Activated CD4-positive, alpha-beta T cell treated with anti-CD3 and anti-CD28 coated beads, Interleukin-2, amount 50 U/mL, for 16 hours (primary cell): ENCODE measurements at places on chromosomes 6 and 20.

DNA sequence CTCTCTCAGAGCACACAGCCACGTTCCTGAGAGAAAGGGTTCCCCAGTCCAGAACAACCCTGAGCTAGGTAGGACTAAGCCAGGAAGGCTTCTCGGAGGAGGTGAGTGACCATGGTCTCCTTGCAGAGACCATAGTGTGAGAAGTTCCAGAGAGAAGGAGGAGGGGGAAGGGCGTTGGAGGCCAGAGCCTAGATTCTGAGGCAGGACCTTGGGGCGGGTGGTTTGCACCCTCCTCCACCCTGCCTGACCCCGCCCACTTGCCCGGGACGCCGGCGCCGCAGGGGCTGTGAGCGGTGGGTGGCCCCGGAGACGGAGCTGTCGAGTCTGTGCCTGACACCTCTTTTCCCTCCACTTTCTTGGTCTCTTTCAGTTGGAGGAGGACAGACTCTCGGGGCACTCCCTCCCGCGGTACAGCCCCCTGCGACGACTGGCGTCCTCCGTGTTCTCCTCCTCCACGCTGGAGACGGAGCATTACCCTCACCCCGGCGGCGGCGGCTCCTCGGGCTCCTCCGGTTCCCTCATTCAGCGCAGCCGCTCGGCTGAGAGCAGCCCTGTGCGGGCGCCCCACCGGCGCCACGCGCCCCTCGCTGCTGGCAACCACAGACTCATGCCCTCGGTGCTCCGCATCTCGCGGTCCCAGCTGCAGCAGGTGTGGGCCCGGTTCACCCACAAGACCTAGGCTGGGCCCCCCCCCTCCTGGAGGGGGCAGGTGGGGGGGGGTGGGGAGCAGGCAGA, 26.2 kb downstream of the TTBK1 start:
- peak; percentile 10 for DNase-seq

DNA sequence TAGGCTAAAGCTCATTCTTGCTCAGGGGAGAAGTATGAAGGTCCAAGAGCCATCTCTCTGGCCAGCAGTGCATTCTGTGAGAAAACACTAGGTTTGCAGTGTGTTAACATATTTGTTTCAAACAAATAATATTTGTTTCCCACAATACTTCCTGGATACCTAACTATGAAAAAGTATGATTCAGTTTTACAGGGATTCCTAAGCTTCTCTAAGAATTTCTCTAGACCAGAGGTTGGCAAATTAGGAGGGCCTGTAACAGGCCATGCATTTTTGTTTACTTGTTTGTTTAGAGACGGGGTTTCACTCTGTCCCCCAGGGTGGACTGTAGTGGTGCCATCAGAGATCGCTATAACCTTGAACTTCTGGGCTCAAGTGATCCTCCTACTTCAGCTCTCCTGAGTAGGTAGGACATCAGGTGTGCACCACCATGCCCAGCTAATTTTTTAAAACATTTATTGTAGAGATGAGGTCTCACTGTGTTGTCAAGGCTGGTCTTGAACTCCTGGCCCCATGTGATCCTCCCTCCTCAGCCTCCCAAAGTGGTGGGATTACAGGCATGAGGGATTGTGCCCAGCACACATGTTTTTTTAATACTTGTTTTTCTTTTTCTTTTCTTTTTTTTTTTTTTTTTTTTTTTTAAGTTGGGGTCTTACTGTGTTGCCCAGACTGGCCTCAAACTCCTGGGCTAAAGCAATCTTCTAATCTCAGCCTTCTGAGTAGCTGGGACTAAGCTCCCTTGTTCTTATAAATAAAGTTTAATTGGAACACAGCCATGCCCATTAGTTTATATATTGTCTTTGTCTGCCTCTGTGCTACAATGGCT, 71.7 kb downstream of the ADGRG6 start:
- no peak for DNase-seq

- DNase-seq, result no peak
These were observed 30.2 kb downstream of the INSM1 start for GRCh38 chr20:20398123-20398522.

GRCh38 chr6:141097471-141097870, 1035.3 kb upstream of the GJE1 start:
- DNase-seq, result no peak

DNA sequence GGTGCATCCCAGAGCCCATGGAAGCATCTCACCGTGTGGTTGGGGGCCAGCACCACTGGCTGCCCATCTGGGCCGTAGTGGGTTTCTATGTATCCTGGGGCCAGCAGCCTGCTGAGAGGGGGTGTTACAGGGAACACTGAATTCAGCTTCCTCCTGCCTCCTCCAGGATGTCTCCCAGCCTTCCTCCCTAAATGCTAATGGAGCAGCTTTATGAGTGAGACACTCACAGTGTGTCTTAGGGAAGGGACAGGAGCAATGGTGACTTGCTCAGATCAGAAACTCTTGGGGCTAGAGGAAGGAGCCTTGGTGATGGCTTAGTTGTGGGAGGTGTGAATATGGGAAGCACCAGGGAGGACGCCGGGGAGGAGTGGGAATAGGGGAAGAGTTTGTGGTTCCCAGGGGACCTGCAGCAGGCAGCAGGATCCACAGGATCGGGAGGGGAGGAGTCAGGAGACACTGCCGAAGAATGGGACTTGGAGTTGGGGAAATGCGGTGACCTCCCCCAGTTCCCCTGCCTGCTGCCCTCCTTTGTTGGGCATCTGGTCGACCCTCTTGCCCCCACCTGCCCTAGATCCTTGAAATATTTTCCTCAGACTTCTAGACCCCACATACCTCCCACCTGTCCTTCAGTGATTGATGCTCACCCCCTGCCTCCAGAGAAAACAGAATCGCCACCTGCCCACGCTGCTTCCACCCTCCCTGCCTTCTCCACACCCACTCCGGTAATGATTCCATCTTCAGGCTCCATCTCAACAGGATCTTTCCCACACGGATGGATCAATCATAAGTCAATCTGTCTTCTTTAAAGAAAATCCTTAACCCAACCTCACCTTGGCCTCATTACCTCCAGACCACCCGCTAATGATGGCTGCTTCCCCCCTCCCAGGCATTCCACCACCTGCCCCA, 6.6 kb downstream of the ADAM33 start:
- no peak for DNase-seq

DNA sequence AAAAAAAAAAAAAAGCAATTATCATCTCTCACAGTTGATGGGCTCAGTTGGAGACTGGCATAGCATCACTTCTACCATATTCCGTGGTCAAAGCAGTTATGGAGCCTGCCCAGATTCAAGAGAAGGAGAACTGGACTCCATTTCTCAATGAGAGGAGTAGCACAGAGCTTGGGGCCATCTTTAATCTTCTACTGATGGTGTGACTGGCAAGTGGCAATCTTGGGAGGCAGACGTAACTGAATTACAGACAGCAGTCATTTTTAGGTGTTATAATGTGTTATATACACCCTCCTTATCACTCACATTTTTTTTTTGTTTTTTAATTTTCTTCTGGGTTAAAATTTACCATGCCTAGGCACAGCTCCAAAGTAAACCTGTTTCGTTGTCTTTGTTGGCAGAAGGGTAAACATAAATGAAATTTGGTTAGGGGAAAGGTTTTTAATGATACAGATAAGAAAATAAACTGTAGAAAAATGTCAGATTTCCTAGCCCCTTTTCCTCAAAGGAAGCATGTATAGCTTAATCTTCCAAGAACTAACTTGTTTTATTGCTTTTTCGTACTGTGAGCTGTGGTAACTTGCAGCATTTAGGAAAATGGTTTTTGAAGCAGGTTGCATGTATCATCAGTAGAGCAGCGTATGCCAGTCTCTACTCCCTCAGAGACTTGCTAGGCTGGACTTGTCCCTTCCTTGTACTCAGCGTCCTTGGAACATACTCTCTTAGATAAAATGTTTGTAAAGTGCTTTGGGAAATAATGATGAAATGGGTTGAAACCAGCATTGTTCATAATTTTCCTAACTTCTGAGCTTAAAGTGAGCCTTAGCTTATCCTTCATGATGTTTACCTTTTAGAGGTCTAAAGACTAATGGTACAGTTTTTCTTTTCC, 25.7 kb downstream of the ZFAND3 start:
- no peak for DNase-seq

DNA sequence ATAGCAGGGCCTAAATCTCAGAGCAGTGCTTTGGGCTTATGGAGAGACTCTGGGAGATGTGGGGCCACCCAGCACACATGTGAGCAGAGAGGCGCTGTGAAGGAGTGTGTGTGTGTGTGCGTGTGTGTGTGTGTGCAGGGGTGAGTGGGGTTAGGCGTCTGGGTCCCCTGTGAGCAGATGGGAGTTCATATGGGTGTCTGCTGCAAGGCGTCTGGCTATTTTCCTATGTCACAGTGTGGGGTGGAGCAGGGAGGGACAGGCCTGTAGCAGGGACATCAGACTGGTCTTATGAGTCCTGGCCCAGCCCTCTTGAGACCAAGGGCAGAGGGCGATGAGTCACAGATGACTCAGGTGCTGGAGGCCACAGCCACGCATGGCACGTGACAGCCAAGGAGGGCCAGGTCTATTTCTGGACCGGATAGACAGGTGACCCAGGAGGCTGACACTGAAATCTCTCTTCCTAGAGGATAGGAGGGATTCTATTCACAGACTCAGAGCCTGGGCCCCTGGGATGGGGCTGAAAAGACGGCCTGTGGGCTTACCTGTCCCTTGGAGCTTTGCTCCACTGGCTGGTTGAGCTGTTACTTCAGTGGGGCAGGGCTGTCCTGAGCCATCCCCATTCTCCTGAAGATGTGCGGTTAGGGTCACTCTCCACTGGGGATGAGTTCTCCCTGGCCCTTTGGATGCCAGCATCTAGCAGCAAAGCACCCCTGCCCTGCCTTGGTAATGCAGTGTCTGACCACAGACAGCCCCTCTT, 28.9 kb downstream of the VEGFA start:
- no peak for DNase-seq

- DNase-seq, result no peak
These were observed 1284.4 kb upstream of the ADGRB3 start for GRCh38 chr6:67350729-67351128.

DNA sequence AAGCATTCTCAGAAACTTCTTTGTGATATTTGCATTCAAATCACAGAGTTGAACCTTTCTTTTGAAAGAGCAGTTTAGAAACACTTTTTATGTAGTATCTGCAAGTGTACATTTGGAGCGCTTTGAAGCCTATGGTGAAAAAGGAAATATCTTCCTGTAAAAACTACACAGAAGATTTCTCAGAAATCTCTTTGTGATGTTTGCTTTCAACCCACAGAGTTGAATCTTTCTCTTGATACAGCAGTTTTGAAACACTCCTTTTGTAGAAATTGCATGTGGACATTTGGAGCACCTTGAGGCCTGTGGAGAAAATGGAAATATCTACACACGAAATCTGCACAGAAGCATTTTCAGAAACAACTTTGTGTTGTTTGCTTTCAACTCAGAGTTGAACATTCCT, 612.3 kb upstream of the ZNF337 start:
- no peak for DNase-seq

GRCh38 chr6:53347921-53348370, 804 bp downstream of the ELOVL5 start:
- DNase-seq, result peak; percentile 47

DNA sequence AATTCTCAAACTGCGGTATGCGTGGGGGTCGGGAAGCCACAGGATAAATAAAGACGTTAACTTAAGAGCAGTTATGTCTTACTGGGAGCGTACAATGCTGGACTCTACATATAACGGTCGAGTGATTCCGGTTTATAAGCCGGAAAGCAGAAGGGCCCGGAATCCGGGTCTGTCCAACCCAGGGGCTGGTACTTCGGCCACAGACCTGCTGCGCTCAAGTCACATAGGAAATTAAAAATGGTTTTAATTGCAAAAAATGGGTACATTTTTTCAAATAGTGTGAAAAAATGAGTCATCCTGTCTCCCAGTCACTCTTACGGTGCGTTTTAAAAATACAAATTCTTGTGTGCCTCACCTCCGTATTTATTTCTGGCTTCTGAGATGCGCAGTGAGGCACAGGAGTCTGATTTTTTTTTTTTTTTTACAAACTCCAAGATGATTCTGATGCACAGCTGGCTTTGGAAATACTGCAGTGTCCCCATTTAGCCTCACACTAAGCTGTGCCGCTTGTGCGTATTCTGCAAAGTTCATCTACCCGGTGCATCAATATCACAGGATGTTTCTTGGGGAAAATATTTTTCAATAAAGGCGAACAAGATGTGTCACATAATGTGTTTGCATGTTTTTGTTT, 1.0 kb downstream of the PCIF1 start:
- no peak for DNase-seq

GRCh38 chr6:63759605-63760105, 124.1 kb downstream of the PHF3 start:
- no peak for DNase-seq

DNA sequence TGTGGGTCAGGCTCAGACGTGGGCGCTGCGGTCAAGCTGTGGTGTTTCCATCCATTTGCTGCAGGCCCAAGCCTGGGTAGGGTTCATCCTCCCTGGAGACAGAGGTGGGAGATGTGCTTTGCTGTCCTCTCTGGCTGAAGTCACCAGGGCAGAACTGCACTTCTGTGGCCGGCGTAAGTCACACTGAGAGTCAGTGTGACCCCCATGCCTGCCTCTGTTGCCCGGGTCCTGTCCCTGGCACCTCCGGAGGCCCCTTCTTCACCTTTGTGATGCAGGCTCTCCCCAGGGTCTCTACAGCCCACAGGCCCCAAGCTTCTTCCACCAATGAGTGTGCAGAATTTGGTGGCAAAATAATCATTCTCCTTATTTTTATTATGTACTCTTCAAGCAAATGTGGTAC, 53.8 kb upstream of the DACT2 start:
- no peak for DNase-seq

DNA sequence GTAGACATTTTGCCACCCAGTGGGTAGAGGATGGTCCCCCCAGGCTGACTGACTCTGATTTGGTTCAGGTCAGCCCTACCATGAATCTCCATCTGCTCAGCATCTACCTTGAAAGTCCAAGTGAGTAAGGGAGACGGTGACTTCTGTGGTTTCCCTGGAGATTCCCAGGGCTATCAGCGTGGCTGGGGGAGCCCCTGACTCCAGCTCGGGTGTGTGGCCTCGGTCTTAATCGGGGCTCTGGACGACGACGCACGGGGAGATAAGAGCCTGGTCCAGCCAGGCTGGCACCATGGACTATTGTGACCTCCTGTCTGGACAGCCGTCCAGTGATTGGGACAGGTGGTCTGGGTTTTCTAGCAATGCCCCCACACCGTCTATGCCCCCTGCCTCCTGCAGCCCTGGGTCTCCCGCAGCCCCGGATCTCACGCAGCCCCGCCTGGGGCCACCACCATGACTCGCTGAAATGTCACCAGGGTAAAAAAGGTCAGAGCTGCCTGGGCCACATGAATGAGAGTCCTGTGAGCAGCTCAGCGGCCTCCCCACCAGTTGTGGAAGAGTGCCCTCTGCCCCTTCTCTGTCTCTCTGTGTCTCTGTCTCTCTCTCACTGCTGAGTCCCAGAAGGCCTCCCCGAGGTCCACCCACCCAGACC, 47.1 kb upstream of the GATA5 start:
- no peak for DNase-seq
